Muscle of back (tissue), 13 donors: ENCODE measurements at places on chromosomes 6 and 20. TPM values are rescaled to one million over a fixed set of nuclear protein-coding genes. Genes with fewer than 3 reads are reported as not detected.

DNA sequence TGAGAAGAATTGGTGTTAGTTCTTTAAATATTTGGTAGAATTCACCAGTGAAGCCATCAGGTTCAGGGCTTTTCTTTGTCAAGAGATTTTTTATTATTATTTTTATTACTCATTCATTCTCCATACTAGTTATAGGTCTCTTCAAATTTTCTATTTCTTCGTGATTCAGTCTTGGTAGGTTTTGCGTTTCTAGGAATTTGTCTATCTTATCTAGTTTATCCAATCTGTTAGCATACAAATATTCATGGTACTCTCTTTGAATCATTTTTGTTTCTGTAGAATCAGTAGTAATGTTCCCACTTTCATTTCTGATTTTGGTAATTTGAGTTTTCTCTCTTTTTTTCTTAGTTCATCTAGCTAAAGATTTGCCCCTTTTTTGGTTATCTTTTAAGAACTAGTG is 52.3 kb upstream of the PRDM1 start:
- DNase-seq, result no peak

GRCh38 chr20:38799203-38799602 is 6.3 kb upstream of the PPP1R16B start:
- no peak for DNase-seq

The FAM217A gene
- polyA plus RNA-seq, result 0.70 TPM

DNA sequence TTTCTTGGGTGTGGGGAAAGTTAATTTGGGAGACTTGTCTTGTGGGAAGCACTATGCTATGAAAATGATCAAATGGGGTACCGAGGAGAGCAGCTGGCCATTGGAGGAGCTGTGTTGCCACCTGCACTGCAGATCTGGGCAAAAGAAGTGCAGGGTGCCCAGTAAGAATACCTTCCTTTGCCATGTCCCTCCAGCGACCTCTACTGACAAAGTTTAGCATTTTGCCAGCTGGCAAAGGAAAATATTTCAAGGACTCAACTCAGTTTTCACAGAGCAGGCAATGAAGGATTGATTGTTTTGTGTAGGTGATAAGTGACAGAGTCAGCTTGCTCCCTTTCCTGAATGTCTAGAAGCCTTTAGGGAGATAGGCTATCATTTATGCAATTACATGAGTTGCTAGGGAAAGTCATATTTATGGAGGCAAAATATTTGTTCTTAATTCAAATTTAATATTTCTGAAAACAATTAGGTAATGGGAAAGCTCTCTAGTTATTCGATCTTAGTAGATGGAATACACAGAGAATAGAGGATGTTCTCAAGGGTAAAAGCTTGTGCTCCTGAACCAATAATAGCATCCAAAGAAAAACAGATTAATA is 118.4 kb downstream of the FARS2 start:
- DNase-seq, result no peak

The ETV7 gene
- polyA plus RNA-seq, result not detected

The DEFB124 gene
- polyA plus RNA-seq, result 2.2 TPM

The ID4 gene
- polyA plus RNA-seq, result 6.1 TPM

GRCh38 chr20:38806855-38807655 is 1.6 kb downstream of the PPP1R16B start:
- DNase-seq, result no peak

DNA sequence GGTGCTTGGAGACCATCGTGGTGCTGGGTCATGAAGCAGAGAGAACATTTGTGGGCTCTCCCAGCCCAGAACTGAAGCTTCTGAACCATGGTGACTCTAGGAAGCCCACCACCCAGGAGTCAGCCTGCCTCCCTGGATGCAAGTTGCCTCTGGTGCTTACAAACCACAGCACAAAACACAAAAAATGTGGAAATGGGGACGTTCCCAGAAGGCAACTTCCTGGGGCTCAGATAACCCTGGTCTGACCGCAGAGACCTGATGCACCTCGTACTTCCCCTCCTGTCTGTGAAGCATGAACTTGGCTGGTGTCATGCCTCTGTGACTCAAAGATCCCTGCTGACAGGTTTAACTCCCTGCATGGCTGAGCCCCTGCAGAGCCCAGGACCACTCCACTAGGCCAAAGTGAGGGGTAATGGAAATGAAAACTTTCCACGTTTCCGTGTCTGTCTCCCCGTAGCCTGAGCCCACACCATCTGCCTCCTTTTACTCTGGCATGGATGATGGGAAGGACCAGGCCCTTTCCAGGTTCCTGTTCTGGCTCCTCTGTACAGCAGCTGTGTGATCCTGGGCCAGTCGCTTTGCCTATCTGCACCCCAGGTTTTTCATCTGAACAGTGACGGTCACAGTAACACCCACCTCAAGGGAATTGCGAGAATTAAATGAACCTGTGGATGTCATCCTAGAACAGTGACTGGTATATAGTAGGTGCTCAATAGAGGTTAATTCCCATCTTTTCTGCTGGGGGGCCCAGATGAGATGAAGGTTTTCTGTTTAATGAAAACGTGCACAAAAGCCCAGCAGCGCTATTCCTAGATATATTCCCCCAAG is 57.7 kb downstream of the PPP1R16B start:
- DNase-seq, result no peak

DNA sequence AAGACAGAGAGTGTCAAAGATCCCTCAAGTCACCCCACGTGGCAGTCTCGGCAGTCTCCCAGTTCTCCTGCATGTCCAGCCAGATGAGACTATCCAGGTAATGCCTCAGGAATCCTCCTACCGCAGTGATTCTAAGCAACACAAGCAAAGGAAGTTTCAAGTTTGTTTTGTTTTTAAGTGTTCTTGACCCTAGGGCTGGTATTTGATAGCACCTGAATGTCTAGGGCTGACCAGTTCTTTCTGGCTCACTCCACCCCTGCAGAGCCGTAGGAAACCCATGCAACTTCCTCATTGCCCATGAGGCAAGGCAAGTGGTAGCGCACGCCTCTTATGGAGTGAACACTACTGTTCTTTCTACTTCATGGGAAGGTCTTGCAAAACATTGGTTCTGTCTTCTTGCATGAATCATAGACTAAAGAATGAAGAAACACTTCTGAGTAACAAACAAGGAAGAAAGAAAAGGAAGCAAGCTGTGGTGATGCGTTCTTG is 24.8 kb upstream of the FOXQ1 start:
- DNase-seq, result peak; percentile 64

DNA sequence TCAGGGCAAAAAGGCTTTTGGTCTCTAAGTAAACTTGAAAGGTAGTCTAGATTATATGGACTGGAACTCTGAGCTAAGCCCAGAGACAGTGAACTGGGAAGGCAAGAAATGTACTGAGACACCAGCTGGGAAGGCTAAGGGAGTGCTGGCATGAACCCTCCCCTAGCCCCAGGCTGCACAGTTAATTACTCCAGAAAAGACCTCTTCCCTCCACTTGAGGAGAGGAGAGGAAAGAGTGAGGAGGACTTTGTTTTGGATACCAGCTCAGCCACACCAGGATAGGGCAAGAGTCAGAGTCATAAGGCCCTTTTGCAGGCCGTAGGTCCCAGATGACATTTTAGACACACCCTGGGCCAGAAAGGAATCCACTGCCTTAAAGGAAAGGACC is 84.1 kb upstream of the GJE1 start:
- no peak for DNase-seq

- DNase-seq, result no peak
These were observed 243.7 kb downstream of the MYLK4 start for GRCh38 chr6:2507016-2507415.

GRCh38 chr20:40778894-40779496 is 90.0 kb upstream of the MAFB start:
- DNase-seq, result no peak

- peak; percentile 69 for DNase-seq
These were observed 4.3 kb upstream of the KIF25 start for GRCh38 chr6:167993169-167993568.

GRCh38 chr20:49288784-49289696 is 11.2 kb upstream of the ZNFX1 start:
- no peak for DNase-seq

GRCh38 chr6:151388997-151389617 is 2.3 kb downstream of the ZBTB2 start:
- no peak for DNase-seq

The RIPPLY2 gene
- not detected for polyA plus RNA-seq

DNA sequence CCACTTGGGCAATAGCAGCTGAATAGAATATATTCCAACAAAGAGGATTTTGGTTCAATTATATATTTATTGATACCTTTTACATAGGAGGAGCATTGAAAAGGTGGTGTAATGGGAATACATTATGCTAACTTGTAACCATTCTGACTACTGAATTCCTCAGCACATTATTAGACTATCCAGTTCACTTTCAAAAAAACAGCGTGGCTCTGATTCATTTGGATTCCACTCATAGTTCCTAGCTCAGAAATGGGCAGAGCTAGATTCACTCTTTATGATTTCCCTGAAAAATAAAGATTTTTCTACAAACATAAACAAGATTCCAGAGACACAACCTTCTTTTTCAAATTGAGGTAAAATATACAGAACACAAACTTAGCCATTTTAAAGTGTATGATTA is 9.2 kb upstream of the TRERF1 start:
- no peak for DNase-seq

GRCh38 chr6:90894285-90895130 is 307.6 kb upstream of the MAP3K7 start:
- DNase-seq, result no peak

- DNase-seq, result no peak
These were observed 62.0 kb downstream of the PPP1R14C start for GRCh38 chr6:150204705-150205472.

DNA sequence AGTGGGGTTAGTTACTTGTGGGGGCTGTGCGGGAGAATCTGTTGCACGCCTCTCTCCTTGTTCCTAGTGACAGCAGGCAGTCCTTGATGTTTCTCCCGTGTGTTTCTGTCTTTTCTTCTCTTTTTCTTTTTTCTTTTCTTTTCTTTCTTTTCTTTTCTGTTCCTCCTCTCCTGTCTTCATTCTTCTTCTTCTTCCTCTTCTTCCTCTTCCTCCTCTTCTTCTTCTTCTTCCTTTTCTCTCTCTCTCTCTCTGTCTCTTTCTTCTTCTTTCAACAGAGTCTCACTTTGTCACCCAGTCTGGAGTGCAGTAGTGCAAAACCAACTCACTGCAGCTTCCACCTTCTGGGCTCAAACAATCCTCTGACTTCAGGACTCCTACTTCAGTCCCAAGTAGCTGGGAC is 6.8 kb upstream of the AIG1 start:
- no peak for DNase-seq

The ANGPT4 gene
- polyA plus RNA-seq, result 0.06 TPM

- peak; percentile 27 for DNase-seq
These were observed 42.2 kb upstream of the EDN3 start for GRCh38 chr20:59258221-59258621.
